K562 (cell line): ENCODE measurements at places on chromosomes 1 and 21. TPM values are rescaled to one million over a fixed set of nuclear protein-coding genes. Genes with fewer than 3 reads are reported as not detected.

GRCh38 chr1:157047062-157047410 is 1.5 kb upstream of the ARHGEF11 start:
- DNase-seq = no peak
- H3K36me3 ChIP-seq = no peaks in the 10 kb centered on the region
- H3K27me3 ChIP-seq = no peaks in the 10 kb centered on the region

The FAM177B gene
- not detected in 2 replicates for polyA plus RNA-seq

- H3K4me3 ChIP-seq = no peak overlapping the region
- peaks cover 54% of the 10 kb centered on the region for H3K27me3 ChIP-seq
- no peak overlapping the region for H3K27ac ChIP-seq
- no peaks in the 10 kb centered on the region for H3K4me1 ChIP-seq
- no peak for DNase-seq
- no peaks in the 10 kb centered on the region for H3K36me3 ChIP-seq
These were observed 338.2 kb upstream of the VAMP3 start for GRCh38 chr1:7432900-7433380.

DNA sequence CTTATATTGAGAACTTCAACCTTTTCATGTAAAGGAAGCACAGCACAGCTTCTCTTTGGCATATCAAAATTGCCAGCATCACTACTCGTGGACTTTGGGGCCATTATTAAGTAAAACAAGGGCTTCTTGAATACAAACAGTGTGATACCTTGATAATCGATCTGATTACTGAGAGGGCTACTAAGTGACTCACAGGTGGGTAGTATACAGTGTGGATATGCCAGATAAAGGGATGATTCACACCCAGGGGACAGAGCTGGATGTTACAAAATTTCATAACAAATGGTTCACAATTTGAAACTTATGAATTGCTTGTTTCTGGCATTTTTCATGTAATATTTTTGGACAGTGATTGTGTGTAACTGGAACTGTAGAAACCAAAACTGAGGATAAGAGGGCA is 15.4 kb downstream of the HDAC1 start:
- no peak overlapping the region for H3K4me3 ChIP-seq
- peaks cover 67% of the 10 kb centered on the region for H3K36me3 ChIP-seq
- no peaks in the 10 kb centered on the region for H3K27me3 ChIP-seq
- DNase-seq = peak; percentile 40
- peaks cover 47% of the 10 kb centered on the region for H3K4me1 ChIP-seq

The SPTA1 gene
- 47.5 and 50.7 TPM in 2 replicates for polyA plus RNA-seq
